ENCODE measurements at places on chromosomes 5 and 9.

GRCh38 chr5:32445831-32446614 is 1.5 kb upstream of the ZFR start:
- DNase-seq, result no peak

DNA sequence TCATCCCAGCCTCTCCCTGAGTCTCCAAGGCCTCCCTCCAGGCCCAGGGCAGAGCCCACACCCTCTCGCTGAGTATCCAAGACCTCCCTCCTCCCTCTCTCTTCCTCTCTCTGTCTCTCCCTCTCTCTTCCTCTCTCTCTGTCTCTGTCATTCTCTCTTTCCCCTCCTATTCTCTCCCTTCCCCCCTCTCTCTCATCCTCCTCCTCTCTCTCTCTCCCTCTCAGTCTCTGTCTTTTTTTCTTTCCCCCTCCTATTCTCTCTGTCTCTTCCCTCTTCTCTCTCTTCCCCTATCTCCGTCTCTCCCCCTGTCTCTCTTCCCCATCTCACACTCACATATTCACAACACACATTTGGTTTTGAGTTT is 8.1 kb downstream of the SLC6A19 start:
- DNase-seq, result no peak

- no peak for DNase-seq
Measured at GRCh38 chr9:14251154-14252071, 62.5 kb downstream of the NFIB start.

GRCh38 chr5:28324174-28324573 is 1285.8 kb upstream of the CDH9 start:
- DNase-seq, result no peak

- no peak for DNase-seq
Measured at GRCh38 chr5:15266229-15266628, 233.8 kb upstream of the FBXL7 start.

DNA sequence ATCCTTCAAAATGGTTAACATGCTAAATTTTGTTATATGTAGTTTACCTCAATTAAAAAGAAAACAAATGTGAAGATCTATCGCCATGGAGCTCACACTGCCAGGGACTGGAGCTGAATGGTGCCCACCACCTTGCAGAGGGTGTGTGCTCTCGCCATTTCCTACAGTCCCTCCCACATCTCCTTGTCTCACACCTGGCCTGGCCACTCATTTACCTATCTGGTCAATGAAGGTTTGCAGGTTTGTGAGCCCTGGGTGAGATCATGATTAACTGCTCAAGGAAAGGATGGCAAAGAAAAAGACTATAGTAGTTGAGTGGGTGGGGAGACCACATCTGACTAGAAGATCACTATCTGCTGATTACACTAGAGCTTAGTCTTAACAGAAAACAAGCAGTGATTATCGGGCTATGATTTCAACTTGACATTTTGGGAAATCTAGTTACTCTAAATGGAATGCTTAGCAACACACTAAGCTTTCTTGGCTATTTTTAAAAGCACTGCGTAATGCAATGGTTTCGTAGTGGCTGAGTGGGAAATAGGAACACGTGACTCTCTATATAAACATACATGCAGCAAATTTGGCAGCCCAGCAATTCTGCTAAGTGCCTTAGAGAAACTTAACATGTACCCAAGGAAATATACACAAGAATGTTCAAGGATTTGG is 27.3 kb downstream of the PUM3 start:
- no peak for DNase-seq

DNA sequence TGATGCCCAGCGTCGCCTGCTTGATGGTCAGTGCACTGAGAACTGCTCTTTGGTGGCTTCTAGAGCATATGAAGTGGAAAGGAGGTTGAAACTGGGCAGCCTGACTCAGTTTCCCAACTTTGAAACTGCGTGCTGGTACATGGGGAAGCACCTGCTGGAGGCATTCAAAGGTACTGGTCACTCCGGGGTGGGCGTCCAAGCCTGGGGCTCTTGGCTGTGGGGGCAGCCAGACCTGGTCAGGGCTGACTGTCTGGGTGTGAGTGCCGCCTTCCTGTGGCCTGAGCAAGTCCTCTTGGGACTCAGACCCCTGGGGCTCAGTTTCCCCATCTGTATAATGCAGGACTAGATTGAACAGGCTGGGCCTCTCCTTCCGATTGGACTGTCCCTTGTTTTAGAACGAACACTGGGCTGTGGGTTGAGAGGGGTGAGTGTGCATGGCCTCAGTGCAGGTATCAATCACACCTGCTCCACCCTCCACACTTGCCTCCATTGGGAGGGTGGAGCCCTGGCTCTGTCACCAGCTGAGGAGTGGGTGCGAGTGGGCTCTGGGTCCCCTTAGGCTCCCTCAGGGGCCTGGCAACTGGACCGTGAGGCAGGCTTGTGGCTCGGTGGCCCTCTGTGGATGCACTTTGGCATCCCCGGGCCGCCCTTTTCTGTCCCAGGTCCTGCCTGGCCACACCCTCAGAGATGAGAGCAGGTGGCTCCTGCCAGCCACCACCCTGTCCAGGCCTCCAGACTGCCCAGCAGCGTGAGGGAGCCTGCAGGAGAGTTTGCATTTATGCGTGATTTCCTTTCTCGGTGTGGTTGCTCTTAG is 80.2 kb downstream of the PHF2 start:
- DNase-seq, result no peak

Data from hematopoietic multipotent progenitor cell treated with erythropoietin and hydrocortisone succinate and interleukin-3 and kit ligand, for 17 days (in vitro differentiated cells).